ENCODE measurements at places on chromosomes 2 and 18.

DNA sequence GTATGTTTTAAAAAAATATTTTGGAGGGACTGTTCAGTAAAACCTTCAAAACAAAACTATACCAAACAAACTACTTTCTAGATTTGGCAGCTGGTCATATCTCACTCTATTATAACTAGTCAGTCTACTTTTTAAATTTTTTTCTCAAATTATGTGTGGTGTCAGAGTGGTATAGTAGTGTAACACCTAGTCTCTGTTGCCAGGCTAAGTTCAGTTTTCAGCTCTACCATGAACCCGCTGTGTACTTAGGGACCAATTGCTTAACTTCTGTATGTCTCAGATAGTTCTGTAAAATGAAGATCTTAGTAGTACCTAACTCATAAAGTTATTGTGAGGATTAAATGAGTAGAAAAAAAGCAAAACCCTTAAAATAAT lies 54.3 kb downstream of the GPD2 start:
- DNase-seq: no peak

- no peak for DNase-seq
These were observed 479 bp downstream of the RNMT start for GRCh38 chr18:13726972-13727331.

DNA sequence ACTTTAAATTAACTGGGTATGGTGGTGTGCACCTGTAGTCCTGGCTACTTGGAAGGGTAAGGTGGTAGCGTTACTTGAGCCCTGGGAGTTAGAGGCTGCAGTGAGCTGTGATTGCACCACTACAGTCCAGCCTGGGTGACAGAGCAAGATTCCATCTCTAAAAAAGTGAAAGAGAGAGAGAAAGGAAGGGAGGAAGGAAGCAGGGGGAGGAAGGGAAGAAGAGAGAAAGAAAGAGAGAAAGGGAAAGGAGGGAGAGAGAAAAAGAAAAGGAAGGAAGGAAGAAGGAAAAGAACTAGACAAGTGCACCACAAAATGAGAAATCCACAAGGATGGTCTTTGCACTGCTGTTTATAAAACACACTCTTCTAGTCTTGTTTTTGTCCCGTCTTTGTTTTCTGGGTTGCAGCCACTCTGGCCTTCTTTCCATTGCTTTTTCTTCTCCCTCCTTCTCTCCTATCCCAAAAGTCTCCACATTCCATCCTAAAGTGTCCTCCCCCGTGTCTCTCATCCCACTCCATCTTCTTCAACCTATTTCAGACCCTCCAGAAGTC lies 32.0 kb downstream of the PKDCC start:
- DNase-seq: no peak

DNA sequence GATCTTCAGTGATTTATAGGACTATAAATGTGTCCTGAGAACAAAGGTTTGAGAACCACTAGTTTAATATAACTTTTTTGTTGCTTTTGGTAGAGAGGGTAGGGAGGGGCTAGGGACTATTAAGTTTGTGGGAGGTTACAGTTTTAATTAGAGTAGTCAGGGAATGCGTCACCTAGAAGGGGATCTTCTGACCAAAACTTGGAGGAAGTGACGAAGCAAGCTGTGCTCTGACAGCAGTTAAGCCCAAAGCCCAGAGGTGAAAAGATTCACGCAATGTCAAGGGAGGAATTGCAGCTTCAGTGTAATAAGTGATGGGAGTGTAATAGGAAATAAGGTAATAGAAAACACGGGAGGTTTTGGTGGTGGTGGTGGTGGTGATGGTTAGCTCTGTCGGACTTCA lies 8.1 kb downstream of the TDRD15 start:
- DNase-seq: no peak

DNA sequence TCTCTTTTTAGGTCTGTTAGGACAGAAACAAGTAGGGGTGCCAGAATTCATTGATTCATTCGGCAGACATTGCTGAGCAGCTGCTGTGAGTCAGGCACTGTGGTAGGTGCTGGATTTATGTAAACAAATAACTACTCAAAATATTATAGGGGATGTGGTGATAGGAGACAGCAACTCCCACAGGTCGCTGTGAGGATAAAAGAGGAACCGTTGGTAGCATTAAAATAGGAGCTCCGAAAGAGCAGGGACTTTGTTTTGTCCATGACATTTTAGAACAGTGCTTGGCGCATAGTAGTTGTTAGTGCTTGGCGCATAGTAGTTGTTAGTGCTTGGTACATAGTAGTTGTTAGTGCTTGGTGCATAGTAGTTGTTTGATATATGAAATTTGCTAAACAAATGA lies 29.2 kb downstream of the ATP6V1C2 start:
- no peak for DNase-seq

DNA sequence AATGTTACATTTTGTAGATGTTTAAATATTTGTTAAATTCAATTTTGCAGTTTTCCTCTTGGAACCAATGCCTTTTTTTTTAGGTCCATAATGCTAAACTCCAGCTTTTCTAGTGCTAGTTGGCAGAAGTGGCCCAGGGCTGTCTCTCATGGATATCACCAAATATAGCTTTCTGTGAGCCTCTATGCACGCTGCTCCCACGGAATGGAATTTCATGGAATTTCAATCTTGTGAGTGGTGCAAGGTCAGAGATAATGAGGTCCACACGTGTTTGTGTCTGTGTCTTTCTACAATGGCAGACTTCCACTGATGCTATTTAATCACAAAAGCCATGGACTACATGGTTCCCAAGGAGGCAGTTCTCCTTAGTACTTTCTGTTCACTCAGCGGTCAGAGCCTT lies 191.5 kb upstream of the PARD3B start:
- no peak for DNase-seq

- no peak for DNase-seq
These were observed 36.5 kb downstream of the EIF4E2 start for GRCh38 chr2:232586943-232587505.

GRCh38 chr18:79828258-79828657 lies 30.5 kb downstream of the KCNG2 start:
- DNase-seq: no peak

GRCh38 chr18:48555465-48555995 lies 16.7 kb downstream of the CTIF start:
- no peak for DNase-seq

GRCh38 chr2:113211226-113212105 lies 37.7 kb downstream of the PSD4 start:
- DNase-seq: no peak

- no peak for DNase-seq
These were observed 90.1 kb upstream of the KLF7 start for GRCh38 chr2:207255565-207256470.

DNA sequence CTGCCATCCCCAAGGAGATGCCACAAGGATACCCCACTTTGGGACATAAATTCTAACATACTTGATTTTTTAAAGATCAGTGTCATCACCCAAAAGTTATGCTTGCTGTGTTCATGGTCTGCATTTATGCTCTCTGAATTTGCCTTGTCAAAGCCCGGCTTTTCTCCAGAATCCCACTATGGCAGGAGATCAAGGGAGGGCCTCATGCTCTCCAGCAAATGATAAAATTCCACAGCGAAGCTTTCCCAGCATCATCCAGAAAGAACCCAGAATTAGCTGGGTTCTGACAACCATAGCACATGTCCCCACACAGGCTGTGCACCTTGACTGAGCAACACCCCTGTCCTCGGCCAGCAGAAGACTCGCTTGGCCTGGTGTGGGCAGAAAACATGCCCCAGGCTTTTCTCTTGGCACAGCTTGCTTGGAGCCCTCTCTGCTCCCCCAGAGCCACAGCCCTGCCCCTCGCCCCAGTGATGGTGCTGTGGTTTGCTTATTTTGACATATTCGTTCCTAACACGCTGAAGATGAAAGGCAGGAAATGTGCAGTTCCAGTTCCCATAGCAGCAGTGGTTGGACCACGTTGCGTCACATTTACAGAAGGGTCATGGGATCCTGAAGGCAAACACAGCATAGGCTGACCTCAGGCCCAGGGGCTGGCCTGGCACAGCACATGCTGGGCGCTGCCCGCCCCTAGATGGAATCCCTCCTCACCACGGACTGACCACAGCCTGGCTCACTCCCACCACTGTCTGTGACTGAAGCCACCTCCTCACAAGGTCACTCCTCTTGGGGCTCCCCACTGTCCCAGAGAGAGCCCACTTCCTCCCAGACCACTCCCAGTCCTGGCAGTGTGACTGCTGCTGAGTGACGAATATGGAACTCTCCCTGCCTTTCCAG lies 14.1 kb upstream of the CHRNA1 start:
- no peak for DNase-seq

- no peak for DNase-seq
These were observed 55.9 kb downstream of the HS1BP3 start for GRCh38 chr2:20594957-20595356.

DNA sequence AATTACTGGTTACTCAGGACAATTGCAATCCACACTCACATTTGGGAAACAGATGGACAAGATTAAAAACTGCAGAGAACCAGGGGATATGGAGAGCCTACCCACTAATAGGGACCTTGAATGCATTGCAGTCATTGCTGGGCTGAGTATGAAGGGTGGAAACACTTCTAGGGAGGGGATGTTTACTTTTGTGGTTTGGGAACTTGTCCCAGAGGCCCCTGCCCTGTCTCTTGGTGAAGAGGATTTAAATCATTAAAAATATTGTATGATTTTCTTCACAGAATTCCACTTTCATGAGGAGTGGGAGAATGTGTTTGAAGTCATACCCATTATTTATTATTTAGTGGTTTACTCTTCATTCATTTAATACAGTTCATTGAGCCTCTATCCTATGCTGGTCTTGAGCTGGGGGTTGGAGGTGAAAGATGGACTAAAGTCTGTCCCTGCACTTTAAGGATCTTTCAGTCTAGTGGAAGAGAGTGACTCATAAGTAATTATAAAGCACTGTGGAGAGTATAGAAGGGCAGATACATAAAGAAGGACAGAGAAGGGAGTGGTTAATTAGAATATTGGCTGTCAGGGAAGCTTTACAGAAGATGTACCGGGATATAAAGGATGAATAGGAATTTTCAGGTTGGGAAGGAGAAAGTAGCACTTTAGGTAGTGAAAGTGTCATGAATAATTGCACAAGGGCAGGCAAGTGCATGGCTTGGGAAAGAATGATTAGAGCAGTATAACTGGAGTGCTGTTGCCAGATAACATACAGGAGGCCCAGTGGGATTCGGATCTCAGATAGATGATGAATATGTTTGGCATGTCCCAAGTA lies 313.4 kb downstream of the LPIN1 start:
- DNase-seq: no peak

DNA sequence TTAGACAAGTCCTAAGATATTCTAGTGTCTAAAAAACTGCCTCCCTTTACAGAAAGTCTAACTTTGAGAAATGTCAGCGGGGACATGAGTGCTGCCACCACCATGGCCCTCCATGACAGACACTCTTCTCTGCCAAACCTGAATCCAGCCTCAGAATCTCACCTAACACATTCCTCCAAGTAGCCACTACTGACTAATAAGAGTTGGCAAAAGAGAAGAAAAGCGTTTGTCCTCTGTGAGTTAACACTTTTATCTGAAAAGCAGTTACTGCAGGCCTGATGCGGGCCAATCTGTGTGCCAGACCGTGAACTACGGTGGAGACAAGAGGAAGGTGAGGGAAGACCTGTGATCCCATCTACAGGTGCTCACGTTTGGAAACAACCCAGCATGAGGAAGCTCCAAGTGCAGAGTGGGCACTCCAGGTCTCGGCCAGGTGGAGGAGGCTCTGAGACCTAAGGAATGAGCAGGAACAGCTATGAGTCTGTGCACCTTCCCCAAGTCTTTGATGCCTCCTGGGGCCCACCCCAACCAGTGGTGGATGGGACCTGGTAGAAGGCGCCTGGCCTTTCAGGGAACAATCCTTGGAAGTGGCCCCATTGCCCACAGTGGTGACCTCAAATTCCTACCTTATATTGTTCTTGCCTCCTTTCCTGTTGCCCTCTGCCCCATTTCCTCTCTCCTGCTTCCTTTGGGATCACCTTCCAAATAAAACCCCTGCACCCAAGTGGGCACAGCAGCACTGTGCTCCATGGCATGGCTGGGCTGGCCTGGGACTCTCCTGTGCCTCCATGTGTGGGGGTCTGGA lies 91.6 kb downstream of the BIN1 start:
- no peak for DNase-seq

- DNase-seq: no peak
These were observed 4.0 kb downstream of the IFT172 start for GRCh38 chr2:27485496-27485895.

DNA sequence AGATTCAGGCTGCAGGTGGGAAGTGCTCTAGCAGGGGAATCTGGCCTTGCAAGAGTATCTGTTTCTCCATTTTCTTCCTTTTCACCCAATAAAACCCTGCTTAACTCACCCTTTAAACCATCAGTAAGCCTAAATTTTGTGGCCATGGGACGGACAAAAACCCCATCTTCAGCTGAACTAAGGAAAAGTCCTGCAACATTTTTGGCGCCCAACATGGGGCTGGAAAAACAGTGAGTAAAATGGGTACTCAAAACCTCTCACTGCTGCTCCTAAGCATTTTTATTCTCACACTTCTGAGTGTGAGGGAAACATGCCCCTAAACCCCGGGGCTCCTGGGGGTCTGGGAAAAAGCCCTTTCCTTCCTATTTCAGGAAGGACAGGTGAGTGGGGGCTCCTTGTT lies 414.3 kb downstream of the ZNF804A start:
- no peak for DNase-seq

DNA sequence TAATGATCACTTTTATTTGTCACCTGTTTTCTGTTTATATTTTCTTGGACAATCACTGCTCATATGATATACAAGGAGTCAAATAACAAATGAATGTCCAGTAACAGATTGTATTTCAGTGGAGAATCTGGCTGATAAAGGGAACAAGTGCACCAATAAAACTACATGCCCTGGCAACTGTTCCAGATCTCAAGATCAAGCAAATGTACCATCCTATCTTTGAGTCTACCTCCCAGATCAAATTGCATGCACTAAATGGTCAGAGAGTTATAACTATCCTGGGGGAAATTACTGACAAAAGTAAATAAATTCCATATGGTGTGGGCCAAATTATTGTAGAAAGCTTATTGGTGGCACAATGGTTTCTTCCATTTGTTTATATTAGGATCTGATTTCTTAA lies 452.8 kb downstream of the MBD2 start:
- peak; percentile 61 for DNase-seq

GRCh38 chr2:143505542-143505941 lies 376.3 kb downstream of the ARHGAP15 start:
- DNase-seq: no peak

DNA sequence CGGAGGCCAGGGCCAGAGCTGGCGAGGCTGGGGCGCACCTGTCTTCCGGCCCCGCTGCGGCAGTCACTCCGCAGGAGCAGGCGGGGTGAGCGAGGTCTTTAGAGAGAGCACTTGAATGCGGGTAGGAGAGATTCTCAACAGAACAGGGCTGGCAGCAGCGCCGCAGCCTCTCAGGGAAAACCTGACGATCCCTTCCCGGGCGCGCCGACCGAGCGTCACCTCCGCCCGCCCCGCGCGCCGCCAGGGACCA lies 526 bp downstream of the PRKRA start:
- peak; percentile 80 for DNase-seq

DNA sequence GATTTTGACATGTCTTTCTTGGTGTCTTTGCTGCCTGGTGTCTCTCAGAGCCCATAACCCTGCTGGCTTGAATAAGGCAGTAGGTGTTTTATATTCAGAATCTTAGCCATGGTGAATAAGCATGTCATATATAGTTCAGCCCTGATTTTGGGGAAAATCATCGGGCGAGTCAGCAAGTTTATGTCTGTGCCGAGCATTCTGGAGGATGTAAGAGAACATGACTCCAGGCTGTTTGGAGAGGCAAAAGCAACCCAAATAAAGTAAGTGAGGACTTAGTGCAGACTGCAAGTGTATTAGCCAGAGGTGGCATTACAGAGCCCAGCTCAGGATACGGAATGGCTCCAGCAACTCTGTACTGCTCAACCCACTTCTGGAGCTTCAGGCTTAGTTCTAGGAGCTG lies 50.3 kb downstream of the TCF7L1 start:
- no peak for DNase-seq
